ENCODE measurements at places on chromosomes 6 and 20.

DNA sequence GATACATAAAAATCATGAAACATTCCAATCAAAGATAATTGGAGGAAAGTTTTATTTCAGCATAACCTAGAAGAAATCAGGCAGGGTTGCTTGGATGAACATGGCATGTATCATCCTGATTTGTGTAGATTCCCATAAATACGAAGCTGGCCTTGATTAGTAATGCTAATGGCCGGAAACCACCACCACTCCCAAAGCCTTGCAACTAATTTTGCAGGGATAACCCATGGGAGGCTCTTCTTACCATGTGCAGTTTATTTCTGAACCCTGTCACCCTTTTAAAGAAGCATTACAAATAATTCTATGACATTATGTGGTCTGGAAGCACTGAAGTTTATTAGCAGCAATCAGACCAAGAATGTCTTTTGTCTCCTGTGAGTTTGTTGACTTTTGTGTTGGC is 80.8 kb downstream of the AIG1 start:
- DNase-seq = no peak

GRCh38 chr6:142433419-142433818 is 131.6 kb downstream of the ADGRG6 start:
- DNase-seq = no peak

DNA sequence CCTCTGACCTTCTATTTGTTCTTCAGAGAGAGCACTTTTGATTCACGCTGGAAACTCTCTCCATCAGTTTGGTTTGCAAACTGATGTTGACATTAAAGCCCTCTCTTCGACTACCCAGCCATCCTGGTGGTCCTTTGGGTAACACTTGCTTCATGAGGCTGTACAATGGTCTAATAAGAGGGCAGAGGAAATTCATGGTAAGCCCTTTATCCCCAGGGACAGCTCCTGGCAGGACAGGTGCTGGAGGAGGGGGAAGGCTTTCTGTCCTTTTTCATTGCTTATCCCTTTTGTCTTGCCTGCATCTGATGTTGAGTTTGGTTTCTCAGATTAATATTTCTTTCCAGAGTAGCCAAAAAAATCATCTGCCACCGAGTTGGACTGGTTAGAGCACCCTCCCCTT is 52.1 kb upstream of the CD93 start:
- DNase-seq = no peak

DNA sequence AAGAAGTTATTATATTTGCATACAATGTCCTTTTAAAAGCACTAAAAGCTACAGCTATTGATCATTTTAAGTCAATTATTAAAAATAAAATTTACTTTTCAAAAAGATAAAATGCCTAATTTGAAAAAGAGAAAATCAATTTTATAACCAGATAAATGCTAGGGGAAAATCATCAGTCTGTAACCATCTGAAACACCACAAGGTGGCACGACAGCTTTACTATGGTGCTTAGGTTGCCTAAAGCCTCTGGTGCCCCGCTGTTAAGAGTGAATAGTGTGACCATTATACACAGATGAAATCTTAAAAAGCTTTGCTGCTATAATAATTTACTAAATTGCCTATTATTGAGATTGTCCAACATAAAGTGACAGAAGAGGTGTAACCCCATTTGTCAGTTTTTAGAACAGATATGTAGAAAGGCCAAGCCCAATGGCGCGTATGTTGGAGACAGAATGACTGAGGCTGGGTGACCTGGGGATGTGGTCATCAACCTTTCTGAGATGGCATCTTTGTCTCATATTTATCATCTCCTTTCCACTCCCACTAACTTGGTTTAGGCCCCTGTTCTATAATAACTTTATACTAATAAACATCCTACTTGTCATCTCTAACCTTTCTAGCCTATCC is 100.8 kb downstream of the MOXD1 start:
- DNase-seq = no peak

DNA sequence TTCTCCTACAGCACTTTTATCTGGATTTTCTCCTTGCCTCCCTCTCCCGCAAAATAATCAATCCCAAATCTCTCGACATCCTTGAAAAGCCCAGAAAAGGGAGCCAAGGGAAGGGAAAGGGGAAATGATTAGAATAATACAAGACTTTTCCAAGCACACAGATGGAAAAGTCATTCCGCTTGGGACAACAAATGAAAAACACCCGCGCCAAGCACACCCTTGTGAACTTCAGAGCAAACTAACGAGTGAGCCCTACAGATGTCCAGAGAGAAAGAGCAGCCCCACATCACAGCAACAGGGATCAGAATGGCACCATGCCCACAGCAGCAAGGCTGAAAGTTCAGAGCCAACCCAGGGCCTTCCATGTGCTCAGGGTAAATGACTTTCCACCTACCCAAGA is 49.6 kb downstream of the NINL start:
- no peak for DNase-seq

GRCh38 chr6:109790131-109790530 is 99.0 kb downstream of the FIG4 start:
- DNase-seq = no peak

DNA sequence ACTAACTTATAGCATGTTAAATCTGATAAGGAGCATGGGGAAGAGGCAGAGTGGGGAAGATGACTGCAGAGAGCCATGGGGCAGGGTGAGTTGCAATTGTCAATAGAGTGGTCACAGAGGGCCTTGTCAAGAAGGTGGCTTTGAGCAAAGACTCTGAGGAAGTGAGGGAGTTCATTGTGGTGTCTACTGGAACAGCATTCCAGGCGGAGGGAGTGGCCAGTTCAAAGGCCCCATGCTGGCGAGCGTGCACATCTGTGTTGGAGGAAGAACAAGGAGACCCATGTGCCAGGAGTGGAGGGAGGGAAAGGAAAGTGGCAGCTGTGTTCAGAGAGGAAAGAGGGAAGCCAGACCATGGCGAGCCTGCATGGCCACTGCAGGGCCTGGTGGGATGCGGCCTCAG is 15.8 kb upstream of the GPR6 start:
- DNase-seq = no peak

DNA sequence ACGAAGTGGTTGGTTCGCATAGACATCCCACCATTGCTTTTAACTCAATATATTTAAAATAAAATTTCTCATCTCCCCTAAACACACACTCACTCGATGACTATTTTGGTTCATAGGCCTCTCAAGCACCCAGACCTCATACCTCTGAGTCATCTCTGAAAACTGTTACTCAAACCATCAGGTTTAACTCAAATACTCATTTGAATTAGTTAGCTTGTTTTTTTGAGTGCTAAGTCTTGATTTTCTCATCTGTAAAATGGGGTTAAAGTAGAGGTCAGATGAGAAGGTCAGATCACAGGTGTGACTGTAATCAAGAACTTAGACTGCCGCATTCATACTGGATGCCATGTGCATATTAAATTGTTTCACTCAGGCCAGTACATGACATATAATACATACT is 243.9 kb upstream of the TENT5A start:
- DNase-seq = no peak

- no peak for DNase-seq
Measured at GRCh38 chr6:157128235-157128775, 195.0 kb downstream of the TMEM242 start.

GRCh38 chr6:110322874-110323242 is 35.3 kb downstream of the METTL24 start:
- DNase-seq = no peak

DNA sequence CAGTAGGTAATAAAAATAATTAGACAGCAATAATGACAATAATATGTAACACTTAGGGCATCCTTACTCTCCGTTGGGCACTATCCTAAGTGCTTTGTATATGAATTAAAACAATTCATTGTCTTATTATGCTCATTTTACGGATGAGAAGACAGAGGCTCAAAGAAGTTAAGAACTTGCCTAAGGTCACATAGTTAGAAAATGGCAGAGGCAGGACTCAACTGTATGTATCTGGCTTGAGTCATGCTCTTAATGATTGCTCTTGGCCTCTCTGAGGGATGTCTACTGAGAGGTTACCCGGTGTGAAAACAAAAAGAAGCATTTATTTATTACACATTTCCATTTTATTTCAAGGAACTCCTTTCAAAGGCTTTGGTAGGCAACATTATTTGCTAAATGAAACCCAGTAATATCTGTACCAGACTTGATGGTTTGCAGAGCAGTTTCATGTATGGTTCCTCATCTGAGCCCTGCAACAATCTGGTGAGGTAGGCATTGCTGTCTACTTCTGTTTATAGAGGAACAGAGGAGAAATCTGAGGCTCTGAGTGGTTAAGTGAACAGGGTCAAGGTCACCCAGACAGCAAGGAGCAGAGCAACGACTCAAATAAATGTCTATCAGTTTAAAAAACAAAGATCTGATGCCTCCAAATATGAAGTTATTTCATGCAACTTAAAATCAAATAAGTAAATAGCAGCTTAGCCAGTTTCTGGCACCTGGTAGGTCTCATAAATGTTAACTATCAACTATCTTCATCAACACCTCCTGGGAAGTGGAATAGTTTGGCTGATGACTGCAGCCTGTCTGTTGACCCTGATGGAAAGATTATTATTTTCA is 4.2 kb upstream of the PARD6B start:
- DNase-seq = no peak

GRCh38 chr6:106411056-106411455 is 50.5 kb downstream of the CRYBG1 start:
- no peak for DNase-seq

GRCh38 chr6:14009431-14009830 is 84.7 kb downstream of the RNF182 start:
- DNase-seq = no peak

DNA sequence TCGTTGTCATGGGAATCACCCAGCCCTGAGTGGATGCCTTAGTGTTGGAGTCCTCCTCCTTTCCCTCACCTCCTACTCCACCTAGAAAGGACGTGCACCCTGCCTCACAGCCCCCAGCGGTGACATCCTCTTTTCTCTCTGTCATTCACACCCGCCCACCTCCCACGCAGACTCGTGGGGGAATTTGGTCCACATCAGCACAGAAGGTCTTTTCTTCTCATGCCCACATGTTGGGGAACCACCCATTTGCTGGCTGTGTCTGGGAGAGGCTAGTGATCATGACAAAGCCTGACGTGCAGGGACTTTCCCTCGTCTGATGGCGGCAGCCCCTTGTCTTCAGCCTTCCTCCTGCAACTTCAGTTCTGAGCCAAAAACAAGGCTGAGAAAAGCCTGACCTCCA is 96.0 kb upstream of the CNKSR3 start:
- no peak for DNase-seq

DNA sequence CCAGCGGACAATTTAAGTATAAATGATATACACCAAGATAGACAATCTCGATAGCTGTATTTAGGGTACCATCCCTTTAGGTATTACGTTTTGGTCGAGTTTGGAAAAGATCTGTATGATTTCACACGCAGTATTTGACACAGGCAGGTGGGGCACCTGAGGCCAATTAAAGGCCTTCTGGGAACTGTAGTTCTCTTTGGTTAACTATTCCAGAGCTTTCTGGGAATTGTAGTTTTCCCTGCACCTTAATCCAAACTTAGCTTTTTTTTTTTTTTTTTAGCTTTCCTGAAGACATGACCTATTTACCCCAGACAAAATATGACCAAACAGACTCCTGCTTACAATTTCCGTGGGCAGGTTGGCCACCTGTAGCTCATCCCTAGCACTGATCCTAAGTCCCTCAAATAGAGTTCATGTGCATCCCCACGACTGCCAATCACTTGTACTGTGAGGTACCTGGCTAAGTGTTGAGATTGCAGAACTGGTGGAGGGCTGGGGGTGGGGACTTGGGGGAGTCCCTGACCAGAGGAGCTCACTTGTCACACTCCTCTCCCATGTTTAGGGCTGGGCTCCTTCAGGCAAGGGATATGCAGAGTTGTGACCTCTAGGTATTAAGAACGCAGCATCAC is 999 bp upstream of the EHMT2 start:
- no peak for DNase-seq

DNA sequence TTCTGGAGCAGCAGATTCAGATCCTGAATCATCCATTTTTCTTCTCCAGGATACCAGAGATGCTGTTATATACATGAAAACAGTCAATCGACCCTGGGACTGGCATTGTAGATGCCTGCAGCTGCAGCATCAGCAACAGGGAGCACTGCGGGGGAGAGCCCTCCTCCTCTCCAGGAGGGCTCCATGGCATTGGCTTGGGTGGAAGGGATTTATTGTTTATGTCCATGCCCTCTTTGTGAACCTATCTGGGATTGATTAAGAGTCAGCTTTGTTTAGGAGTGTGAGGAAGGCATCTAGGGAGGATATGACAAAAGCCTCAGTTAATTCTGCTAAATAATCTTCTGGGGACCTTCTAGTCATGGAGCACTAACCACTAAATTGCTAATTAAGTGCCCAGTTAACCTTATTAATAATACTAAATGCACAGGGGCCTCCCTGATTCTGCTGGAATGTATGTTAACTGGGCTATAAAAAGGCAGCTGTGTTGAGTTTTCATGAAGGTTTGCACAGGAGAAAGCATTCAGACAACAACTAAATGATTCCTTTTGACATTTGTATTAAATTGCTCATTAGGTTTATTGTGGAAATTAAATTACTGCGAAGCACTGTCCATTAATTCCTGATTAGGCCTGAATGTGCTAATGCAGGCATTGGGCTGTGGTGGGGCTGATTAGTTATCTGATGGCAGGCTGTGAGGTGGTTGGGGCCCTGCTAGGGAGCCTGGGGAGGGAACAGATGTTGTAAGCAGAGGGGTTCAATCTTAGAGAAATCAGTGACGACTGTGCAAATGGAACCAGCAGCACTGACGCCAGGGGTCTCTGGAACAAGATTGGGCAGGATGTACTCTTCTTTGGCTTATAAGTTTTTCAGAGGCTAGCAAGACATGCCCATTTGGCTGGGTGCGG is 57.6 kb downstream of the IMPG1 start:
- no peak for DNase-seq

GRCh38 chr6:26087284-26088115 is at the start of gene HFE:
HFE (plus strand) TSS chr6:26087429; CDS start chr6:26087441, 12 bp downstream.
- DNase-seq = no peak

GRCh38 chr6:9225441-9225871 is 790.1 kb upstream of the SLC35B3 start:
- DNase-seq = no peak

- no peak for DNase-seq
Measured at GRCh38 chr20:1388741-1389483, 3.9 kb downstream of the FKBP1A start.

- no peak for DNase-seq
Measured at GRCh38 chr20:43936104-43936770, 21.6 kb downstream of the TOX2 start.

GRCh38 chr6:144317736-144318135 is 32.6 kb downstream of the UTRN start:
- no peak for DNase-seq

DNA sequence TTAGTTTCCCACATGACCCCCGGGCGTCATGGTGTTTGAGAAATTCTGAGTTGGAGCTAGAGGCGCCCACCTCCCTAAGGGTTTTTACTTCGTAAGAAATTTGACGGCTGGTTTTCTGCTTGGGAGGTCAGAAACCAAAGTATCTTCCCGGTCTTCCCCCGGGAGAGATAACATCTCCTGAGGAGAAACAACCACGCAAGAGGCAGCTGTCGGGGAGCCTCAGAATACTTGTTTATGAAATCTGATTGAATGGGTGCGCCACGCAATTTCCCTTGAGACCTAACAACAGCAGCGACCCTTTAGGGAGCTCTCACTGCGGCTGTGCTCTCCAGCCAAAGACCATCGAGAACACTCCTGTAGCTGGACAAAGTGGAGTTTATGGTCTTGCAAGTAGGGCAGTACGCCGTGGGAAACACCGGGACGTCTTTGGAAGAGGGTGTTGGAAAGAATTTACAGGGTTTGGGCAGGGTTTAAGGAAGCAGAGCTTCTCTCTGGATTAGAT is 608 bp upstream of the EIF2S2 start:
- DNase-seq = no peak
